Skeletal muscle cell (primary cell): ENCODE measurements at places on chromosomes 2 and 18.

DNA sequence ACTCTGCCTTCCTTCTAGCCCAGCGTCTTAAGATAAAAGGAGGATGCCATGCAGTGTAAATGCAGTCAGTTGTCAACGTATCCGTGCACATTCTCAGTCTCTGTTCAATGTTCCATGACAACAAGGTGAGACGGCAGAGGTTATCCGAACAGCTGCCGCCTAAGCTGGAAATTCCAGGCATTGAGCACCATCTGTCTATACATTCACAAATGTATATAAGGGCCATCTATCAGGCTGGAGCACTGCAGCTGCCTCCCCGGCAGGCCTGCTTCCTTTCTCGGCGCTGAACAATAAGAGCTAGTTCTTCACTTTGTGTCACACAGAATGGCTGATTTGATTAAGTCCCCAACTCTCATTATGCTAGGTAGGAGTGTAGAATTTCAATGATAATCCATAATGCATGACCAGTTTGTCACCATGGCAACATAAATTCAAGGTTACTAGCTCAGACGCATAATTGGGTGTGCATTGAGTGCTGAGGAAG, 282.2 kb upstream of the SOX11 start:
- DNase-seq: no peak

DNA sequence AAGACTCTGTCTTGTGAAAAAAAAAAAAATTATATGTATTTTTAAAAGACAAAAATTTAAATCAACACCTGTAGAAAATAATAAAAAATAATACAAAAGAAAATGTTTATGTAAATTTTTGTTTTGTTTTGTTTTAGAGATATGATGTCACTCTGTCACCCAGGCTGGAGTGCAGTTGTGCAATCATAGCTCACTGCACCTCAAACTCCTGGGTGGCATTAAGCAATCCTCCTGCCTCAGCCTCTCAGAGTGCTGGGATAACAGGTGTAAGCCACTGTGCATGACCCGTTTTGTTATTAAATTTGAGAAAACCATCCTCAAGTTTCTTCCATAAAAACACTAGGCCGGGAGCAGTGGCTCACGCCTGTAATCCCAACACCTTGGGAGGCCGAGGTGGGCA, 56.2 kb upstream of the B3GNT7 start:
- no peak for DNase-seq

GRCh38 chr2:130846686-130847375, 10.1 kb downstream of the ARHGEF4 start:
- DNase-seq: peak; percentile 47

DNA sequence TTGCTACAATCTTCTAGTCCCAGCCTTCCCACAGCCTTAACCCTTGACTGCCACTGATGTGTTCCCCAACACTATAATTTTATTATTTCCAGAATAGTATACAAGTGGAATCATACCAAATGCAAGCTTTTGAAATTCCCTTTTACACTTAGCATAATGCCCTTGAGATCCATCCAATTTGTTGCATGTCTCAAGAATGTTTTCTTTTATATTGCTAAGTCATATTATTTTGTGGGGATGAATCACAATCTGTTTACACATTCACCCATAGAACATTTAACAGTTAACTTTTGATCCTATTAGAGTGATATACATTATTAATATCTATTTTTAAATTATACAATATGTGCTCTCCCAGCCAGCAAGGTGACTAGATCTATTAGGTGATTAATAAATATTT, 74.3 kb upstream of the KYNU start:
- no peak for DNase-seq

GRCh38 chr2:202161151-202161835, 77.1 kb downstream of the SUMO1 start:
- DNase-seq: no peak
